H1 (cell line): ENCODE measurements at places on chromosomes 5 and 9. TPM values are rescaled to one million over a fixed set of nuclear protein-coding genes. Genes with fewer than 3 reads are reported as not detected.
A peak's percentile ranks its signal among the peaks of the same experiment; 100 is the strongest.

DIRAS2 gene
- total RNA-seq: 0.11 and 0.15 TPM in 2 replicates

MCCC2 gene
- total RNA-seq: 71.4 and 71.7 TPM in 2 replicates

NR3C1 gene
- total RNA-seq: 5.4 and 7.7 TPM in 2 replicates

DNA sequence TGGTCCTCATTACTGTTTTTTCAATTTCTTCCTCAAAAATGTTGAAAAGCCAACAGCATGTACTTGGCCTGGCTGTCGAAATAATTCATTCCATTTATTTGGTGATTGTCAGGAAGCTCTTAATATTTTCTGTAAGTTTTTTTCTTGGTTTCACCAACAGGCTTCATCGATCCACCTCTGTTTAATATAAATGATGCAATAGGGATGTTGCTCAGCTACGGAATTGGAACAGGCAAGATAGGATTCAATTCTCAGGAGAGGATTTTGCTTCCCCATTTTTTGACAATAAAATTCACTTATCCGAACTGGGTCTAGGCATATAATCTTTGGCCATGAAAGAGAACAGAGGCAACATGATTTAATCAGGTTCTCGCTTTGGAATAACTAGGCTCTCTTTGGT, 30.8 kb downstream of the C5 start:
- no peak overlapping the region for H3K4me3 ChIP-seq
- no peaks in the 10 kb centered on the region for H3K36me3 ChIP-seq

- no peaks in the 10 kb centered on the region; the same call in 1 of the 2 replicates for H3K27me3 ChIP-seq
- no peaks in the 10 kb centered on the region for H3K4me1 ChIP-seq
- DNase-seq: no peak
These were observed 8.8 kb upstream of the IGFBPL1 start for GRCh38 chr9:38432922-38433510.

DNA sequence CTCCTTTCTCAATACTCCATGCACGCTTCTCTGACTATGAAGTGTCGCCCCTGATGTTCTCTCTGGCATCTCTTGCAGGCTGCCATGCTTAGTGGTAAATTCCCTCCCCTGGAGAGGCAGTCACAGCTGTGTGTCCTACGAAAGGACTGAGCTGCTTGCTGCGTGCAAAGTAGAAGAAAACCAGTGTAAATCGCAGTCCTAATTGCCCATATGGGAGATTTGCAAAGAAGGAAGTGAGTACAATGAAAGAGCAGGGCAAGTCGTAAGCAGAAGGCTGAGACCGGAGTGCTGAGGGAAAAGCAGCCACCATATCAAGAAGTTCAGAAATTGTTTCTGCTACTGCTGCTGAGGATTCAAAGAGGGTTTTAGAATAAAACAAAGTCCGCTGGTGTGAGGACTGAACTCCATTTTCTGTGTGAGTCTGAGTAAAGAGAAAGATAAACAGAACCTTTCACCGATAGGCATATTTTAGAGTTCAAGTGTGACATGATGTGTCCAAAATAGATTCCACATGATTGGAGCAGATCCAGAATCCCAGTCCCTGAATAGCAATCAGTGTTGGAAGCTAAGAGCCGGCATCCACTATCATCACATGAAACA, 507.8 kb upstream of the MPDZ start:
- H3K36me3 ChIP-seq: no peaks in the 10 kb centered on the region
- DNase-seq: no peak
- no peaks in the 10 kb centered on the region for H3K27me3 ChIP-seq
- H3K4me1 ChIP-seq: no peaks in the 10 kb centered on the region

DNA sequence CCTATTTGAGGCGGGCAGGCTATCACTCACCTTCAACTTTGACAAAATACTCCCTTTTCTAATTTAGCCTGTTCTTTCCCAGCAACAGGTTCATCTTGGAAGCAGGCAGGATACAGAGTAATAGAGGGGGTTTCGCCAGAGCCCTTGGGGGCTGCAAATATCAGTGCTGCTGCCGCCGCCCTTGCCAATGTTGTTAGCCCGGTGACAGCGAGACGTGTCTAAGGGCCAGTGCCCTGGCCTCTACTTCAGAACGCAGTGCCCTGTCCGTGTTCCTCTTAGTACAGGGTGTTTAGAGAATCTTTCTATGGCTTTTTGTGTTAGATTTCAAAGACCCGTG, 703 bp downstream of the FAM120AOS start:
- DNase-seq: no peak
- H3K4me3 ChIP-seq: peak overlapping the region; percentile 93
- H3K36me3 ChIP-seq: peaks cover 19% of the 10 kb centered on the region
- H3K4me1 ChIP-seq: peaks cover 5% of the 10 kb centered on the region; the same call in 1 of the 2 replicates
- H3K27ac ChIP-seq: no peak overlapping the region

GRCh38 chr5:6084376-6084775, 294.0 kb downstream of the MED10 start:
- H3K27me3 ChIP-seq: no peaks in the 10 kb centered on the region
- no peaks in the 10 kb centered on the region for H3K36me3 ChIP-seq
- no peak for DNase-seq
- no peaks in the 10 kb centered on the region for H3K4me1 ChIP-seq
- H3K27ac ChIP-seq: no peak overlapping the region

GRCh38 chr5:60597572-60598320, 102.2 kb downstream of the DEPDC1B start:
- H3K4me3 ChIP-seq: no peak overlapping the region
- no peaks in the 10 kb centered on the region for H3K4me1 ChIP-seq
- no peak for DNase-seq
- no peaks in the 10 kb centered on the region for H3K27me3 ChIP-seq

DNA sequence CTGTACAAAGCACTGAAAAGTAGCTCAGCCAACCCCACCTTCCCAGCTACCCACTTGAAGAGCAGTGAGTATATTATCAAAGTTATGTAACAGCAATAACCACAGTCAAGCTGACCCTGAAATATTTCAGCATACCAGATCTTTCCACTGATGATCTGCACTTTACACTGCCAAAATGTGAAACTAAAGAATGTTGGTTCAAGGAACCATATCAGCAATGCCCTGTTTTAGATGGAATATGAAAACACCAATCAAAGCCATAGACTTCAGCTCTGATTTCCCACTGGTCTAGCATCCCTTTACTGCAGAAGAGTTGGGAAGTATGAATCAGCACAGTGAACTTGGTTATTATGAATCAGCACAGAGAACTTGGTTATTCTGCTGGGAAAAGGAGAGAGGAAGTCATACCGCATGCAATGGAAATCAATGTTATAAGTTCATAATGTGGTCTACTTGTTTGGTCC, 20.0 kb downstream of the CEMIP2 start:
- no peaks in the 10 kb centered on the region for H3K27me3 ChIP-seq
- H3K4me3 ChIP-seq: no peak overlapping the region
- no peak overlapping the region for H3K27ac ChIP-seq
- H3K36me3 ChIP-seq: peaks cover 48% of the 10 kb centered on the region

- no peak overlapping the region for H3K4me3 ChIP-seq
- no peak overlapping the region for H3K27ac ChIP-seq
- H3K36me3 ChIP-seq: no peaks in the 10 kb centered on the region
- no peaks in the 10 kb centered on the region for H3K27me3 ChIP-seq
- H3K4me1 ChIP-seq: peaks cover 2% of the 10 kb centered on the region
These were observed 19.1 kb upstream of the ARSI start for GRCh38 chr5:150321784-150322183.

DNA sequence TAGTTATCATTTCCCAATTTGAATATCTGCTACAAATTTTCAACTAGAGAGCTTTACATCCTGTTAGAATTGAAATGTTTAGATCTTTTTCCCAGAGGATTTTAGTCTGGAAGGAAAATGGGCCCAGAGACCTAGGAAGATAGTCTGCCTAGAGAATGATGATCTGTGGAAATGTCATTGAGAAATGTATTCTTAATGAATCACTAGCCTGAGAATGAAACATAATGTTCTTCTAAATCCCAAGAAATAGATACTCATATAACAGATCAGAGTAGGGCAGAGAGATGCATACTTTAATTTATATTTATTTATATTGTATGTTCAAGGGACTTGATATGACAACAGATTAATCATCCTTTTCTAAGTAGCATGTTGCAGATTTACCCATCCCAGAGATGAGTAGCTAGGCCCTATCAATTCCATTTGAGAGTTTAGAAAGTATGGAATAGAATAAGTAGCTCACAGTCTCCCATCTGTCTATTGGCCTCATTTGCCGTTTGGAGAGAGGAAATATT, 25.1 kb upstream of the SLC44A1 start:
- H3K27me3 ChIP-seq: no peaks in the 10 kb centered on the region
- H3K4me3 ChIP-seq: no peak overlapping the region
- no peaks in the 10 kb centered on the region for H3K4me1 ChIP-seq
- no peak for DNase-seq
- H3K27ac ChIP-seq: no peak overlapping the region

- H3K36me3 ChIP-seq: no peaks in the 10 kb centered on the region
- no peak for DNase-seq
- H3K4me3 ChIP-seq: no peak overlapping the region
- H3K4me1 ChIP-seq: peaks cover 8% of the 10 kb centered on the region; the same call in 1 of the 2 replicates
These were observed 89.6 kb downstream of the EFNA5 start for GRCh38 chr5:107580889-107581820.

DNA sequence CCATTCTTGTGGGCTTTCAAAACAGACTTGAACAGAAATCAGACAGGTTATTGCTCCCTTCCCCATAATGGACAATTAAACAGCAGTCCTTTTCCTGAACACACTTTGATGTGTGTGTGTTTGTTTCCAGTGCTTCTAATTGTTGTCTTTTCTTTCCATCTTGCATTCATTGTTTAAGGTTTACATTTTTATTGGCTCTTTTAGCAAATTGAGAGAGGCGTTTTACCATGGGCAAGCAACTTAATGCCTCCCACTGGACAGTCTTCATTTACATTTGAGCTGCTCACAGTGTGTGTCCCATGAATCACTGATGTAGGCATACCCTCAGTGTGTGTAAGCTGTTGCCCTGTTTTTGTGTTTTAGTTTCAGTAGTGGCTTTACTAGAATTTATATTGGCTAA, 25.0 kb downstream of the WDR36 start:
- no peak for DNase-seq
- peaks cover 2% of the 10 kb centered on the region for H3K4me1 ChIP-seq
- peak overlapping the region; percentile 11; the same call in 1 of the 2 replicates for H3K4me3 ChIP-seq
- no peak overlapping the region for H3K27ac ChIP-seq
- H3K36me3 ChIP-seq: peaks cover 56% of the 10 kb centered on the region

- no peaks in the 10 kb centered on the region; the same call in 1 of the 2 replicates for H3K36me3 ChIP-seq
- no peak for DNase-seq
These were observed 6.2 kb downstream of the ZBED3 start for GRCh38 chr5:77080905-77081304.
